ENCODE measurements at places on chromosomes 13 and 19. TPM values are rescaled to one million over a fixed set of nuclear protein-coding genes. Genes with fewer than 3 reads are reported as not detected.
A peak's percentile ranks its signal among the peaks of the same experiment; 100 is the strongest.

Gene RDH8
- 0.97 TPM for total RNA-seq

DNA sequence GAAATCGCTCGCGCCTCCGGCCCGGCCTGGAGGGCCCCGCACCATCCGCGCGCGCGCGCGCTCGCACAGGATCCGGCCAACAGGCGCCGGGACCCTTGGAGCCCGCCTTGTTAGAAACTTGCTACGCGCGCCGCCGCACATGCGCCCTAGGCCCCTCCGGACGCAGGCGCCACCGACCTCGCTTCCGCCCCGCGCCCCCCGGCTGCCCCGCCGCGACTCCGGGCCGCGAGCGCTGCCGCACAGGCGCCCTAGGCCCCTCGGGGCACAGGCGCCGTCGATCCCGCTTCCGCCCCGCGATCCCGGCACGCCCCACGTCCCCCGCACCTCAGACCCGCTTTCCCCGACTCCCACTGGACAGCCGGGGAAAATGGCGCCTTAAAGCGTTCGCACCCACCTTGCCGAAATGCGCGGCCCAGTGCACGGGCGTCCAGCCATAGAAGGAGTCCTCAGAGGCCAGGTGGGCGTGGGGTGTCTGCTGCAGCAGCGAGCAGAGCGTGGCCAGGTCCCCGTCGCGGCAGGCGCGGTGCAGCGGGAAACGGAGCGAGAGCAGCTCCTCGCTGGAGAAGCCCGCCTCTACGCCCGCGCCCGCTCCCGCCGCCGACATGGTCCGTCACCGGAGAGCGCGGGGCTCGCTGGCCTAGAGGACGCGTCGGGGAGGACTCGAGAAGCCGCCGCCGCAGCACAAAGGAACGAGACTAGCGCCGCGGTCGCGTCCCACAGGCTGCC lies 375 bp downstream of the ANKRD10 start:
- DNase-seq = peak; percentile 81
- peak overlapping the region; percentile 87 for H3K4me3 ChIP-seq
- peaks cover 34% of the 10 kb centered on the region for H3K4me1 ChIP-seq

DNA sequence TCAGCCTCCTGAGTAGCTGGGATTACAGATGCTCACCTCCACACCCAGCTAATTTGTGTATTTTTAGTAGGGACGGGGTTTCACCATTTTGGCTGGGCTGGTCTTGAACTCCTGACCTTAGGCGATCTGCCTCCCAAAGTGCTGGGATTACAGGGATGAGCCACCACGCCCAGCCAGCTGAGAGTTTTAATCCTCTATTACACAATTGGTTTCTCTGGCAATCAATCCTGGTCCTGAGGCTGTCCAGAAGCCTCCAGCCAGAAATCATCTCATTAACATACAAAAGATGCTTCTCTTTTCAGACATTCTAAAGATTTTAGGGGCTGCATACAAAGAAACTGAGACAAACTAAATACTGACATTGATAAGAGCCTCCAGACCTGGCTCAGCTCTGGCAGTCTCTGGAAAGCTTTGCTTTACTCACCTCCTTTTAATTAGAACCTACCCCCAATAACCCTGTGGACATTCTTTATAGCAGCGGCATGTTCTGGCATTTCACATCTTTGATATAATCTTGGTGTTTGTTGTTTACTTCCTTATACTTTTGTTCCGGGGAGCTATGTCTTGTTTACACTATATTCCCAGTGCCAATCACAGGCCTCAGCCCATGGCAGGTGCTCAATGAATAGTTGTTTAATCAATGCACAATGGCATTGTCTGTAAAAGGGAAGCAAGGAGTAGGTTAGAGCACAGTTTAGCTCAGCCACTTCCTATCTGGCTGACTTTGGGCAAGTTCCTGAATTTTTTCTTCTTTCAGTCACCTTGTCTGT lies 4.1 kb upstream of the ZNF724 start:
- H3K36me3 ChIP-seq = no peaks in the 10 kb centered on the region
- no peak overlapping the region for H3K27ac ChIP-seq
- H3K27me3 ChIP-seq = no peaks in the 10 kb centered on the region
- no peak overlapping the region for H3K4me3 ChIP-seq
- DNase-seq = no peak

GRCh38 chr19:19202707-19203011 lies 555 bp downstream of the NR2C2AP start:
- DNase-seq = peak; percentile 33
- no peaks in the 10 kb centered on the region for H3K36me3 ChIP-seq
- no peaks in the 10 kb centered on the region for H3K27me3 ChIP-seq
- 0 out of 2 replicates have a peak, but pooled peaks cover 6% of the 10 kb centered on the region for H3K4me1 ChIP-seq
- H3K27ac ChIP-seq = peak overlapping the region; percentile 57

Gene ZNF709
- total RNA-seq = 2.7 TPM

- H3K4me3 ChIP-seq = no peak overlapping the region
- H3K27me3 ChIP-seq = no peaks in the 10 kb centered on the region
- no peak for DNase-seq
- H3K27ac ChIP-seq = no peak overlapping the region
Measured at GRCh38 chr19:44757735-44758505, 9.4 kb downstream of the BCL3 start.

GRCh38 chr13:19068691-19069090 lies 112.9 kb downstream of the TUBA3C start:
- no peaks in the 10 kb centered on the region for H3K36me3 ChIP-seq
- H3K27ac ChIP-seq = no peak overlapping the region
- no peaks in the 10 kb centered on the region for H3K27me3 ChIP-seq
- H3K4me3 ChIP-seq = no peak overlapping the region
- DNase-seq = no peak

DNA sequence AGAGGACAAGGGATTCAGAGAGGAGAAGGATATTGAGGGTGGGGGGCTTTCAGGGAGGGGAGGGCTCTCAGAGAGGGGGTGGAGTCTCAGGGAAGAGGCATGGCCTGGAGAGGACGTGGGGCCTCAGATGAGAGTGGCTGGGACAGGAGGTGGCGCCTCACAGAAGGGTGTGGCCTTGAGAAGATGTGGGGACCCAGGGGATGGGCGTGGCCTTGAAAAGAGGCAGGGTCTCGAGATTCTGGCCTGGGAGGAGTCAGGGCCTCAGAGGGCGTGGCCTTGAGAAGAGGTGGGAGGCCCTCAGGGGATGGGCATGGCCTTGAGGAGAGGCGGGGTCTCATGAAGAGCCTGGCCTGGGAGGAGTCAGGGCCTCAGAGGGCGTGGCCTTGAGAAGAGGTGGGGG lies 23.7 kb upstream of the TNFSF14 start:
- H3K27ac ChIP-seq = no peak overlapping the region
- H3K4me1 ChIP-seq = no peaks in the 10 kb centered on the region
- DNase-seq = no peak
- no peaks in the 10 kb centered on the region for H3K36me3 ChIP-seq

GRCh38 chr13:26200811-26201210 lies 21.3 kb downstream of the RNF6 start:
- no peak overlapping the region for H3K4me3 ChIP-seq
- H3K36me3 ChIP-seq = 0 out of 2 replicates have a peak, but pooled peaks cover 3% of the 10 kb centered on the region
- peak; percentile 32 for DNase-seq
- no peaks in the 10 kb centered on the region for H3K27me3 ChIP-seq
- peaks cover 26% of the 10 kb centered on the region for H3K4me1 ChIP-seq
- no peak overlapping the region for H3K27ac ChIP-seq

DNA sequence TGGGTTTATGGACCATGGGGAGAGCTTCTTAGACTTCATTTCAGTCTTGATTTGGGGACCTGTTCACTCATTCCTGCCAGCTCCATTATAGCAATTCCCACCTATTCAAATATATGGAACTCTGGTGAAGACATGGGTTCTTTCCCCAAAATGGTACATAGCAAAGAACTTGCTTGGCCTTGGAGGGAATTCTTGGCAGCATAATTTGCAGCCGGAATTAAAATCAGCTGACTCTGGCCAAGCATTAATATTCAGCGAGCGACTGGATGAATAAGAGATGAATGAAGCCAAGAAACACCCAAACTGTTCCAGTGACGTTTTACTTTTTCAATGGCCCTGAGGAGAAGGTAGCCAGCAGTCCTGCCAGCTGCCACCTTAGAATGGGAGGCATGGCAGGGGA lies 88.4 kb upstream of the SOX1 start:
- no peak overlapping the region for H3K27ac ChIP-seq
- no peak for DNase-seq
- no peaks in the 10 kb centered on the region for H3K4me1 ChIP-seq
- H3K4me3 ChIP-seq = no peak overlapping the region
- no peaks in the 10 kb centered on the region for H3K36me3 ChIP-seq

Gene FOXO1
- total RNA-seq = 1.1 TPM

Gene LAIR2
- not detected for total RNA-seq

GRCh38 chr13:100890645-100891044 lies 216.1 kb upstream of the TMTC4 start:
- H3K4me1 ChIP-seq = peaks cover 14% of the 10 kb centered on the region
- H3K27ac ChIP-seq = no peak overlapping the region
- no peak overlapping the region for H3K4me3 ChIP-seq
- H3K36me3 ChIP-seq = no peaks in the 10 kb centered on the region
- DNase-seq = no peak
- H3K27me3 ChIP-seq = no peaks in the 10 kb centered on the region

Gene PTPRH
- total RNA-seq = 0.43 TPM

DNA sequence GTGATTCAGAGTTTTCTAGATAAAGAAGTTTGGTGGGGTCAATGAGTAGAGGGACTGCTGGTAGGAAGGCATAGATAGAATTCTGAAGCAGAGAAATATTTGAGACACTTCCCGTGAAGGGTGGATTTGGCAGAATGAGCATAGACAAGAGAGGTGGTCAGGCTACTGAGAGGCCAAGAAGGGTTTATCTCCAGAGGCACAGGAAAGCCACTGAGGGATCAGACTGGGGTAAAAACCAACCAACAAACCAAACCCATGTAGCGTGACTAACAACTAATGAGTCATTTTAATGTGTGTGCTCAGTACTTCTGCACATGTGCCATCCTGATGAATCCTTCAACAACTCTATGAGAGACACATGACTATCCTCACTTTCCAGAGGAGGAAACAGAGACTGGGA lies 60.0 kb upstream of the SERP2 start:
- peak; percentile 88 for DNase-seq
- H3K36me3 ChIP-seq = no peaks in the 10 kb centered on the region
- peak overlapping the region; percentile 2 for H3K4me3 ChIP-seq
- no peaks in the 10 kb centered on the region for H3K27me3 ChIP-seq

- peak; percentile 57 for DNase-seq
- no peaks in the 10 kb centered on the region for H3K27me3 ChIP-seq
- H3K36me3 ChIP-seq = no peaks in the 10 kb centered on the region
- no peak overlapping the region for H3K4me3 ChIP-seq
Measured at GRCh38 chr13:97798171-97798821, 155.2 kb upstream of the IPO5 start.

DNA sequence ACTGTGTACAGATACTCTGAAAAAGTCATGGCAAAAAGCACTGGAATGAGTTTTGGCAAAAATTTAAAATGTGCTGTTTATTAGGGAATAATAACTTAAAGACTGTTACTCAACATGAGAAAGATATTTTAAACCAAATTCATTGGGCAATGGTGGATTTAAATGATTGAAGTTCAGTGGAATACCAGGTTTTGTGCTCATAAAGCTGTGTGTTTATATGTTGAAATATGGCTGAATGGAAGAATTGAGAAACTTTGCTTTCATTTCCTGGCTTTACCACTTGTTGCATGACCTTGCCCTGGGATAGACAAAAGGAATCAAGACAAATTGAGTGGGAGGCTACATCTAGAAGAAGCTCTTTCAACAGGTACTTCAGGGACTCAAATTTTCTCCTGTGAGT lies 246.4 kb downstream of the GPC5 start:
- no peak overlapping the region for H3K27ac ChIP-seq
- H3K27me3 ChIP-seq = no peaks in the 10 kb centered on the region
- H3K36me3 ChIP-seq = no peaks in the 10 kb centered on the region

Gene ZNF71
- 3.4 TPM for total RNA-seq

GRCh38 chr19:5115771-5116202 lies 146.9 kb downstream of the KDM4B start:
- no peaks in the 10 kb centered on the region for H3K27me3 ChIP-seq
- peaks cover 8% of the 10 kb centered on the region for H3K36me3 ChIP-seq
- no peak overlapping the region for H3K4me3 ChIP-seq
- peak overlapping the region; percentile 43 for H3K27ac ChIP-seq

DNA sequence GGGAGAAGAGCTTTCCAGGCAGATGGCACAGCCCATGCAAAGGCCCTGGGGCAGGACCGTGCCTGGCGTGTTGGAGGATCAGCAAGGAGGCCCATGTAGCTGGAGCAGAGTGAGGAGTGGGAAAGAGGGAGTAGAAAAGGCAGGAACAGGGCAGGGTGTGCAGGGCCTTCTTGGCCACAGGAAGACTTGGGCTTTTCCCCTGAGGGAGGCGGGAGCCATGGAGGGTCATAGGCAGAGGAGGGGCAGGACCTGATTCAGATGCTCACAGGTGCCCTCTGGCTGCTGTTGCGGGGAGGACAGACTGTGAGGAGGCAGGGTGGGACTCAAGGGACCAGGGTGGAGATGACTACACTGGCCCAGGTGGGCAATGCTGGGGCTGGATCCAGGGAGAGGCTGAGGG lies 13.8 kb upstream of the PTPRS start:
- DNase-seq = peak; percentile 33
- peaks cover 22% of the 10 kb centered on the region for H3K27me3 ChIP-seq
- no peak overlapping the region for H3K27ac ChIP-seq
- H3K4me1 ChIP-seq = no peaks in the 10 kb centered on the region
- H3K4me3 ChIP-seq = no peak overlapping the region

Gene CFAP97D2
- not detected for total RNA-seq

Gene DMPK
- total RNA-seq = 26.6 TPM

Gene KIR2DL3
- total RNA-seq = not detected

DNA sequence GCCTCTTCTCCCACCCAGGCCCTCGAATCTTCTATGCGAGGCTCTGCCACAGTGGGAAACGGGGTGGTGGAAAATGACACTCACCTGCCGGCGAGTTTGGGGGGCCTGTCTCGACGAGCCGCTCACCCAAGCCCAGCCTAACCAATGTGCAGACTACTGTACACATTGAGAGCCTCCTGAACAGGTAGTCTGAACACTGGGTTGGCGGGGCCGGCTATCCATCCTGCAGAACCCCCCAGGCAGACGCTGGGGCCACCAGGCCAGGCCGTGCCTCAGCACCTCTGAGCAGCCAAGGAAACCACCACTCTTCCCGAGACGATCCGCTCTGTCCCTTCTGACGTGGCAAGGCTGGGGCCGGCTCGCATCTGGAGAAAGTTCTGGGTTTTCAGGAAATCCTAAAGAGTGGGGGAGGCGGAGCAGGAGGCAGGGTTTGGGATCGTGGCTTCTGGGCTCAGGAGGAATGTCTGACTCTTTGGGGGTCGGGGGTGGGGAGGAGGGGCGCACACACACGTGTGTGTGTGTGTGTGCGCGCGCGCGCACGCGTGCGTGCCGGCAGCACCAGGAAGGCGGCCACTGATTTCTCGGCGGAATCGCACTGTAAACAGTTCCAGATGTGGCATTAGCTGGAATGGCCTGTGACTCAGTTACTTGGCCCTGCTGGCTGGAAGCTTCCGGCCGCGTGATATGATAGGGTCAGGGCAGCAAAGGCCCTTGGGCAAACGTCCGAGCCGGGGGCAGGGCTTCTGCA lies 18.5 kb downstream of the TMED1 start:
- H3K27me3 ChIP-seq = no peaks in the 10 kb centered on the region
- peaks cover 42% of the 10 kb centered on the region for H3K4me1 ChIP-seq
- H3K36me3 ChIP-seq = peaks cover 23% of the 10 kb centered on the region
- DNase-seq = peak; percentile 99

Measured in GM23248 (cell line).